ENCODE measurements at places on chromosomes 1 and 21.

DNA sequence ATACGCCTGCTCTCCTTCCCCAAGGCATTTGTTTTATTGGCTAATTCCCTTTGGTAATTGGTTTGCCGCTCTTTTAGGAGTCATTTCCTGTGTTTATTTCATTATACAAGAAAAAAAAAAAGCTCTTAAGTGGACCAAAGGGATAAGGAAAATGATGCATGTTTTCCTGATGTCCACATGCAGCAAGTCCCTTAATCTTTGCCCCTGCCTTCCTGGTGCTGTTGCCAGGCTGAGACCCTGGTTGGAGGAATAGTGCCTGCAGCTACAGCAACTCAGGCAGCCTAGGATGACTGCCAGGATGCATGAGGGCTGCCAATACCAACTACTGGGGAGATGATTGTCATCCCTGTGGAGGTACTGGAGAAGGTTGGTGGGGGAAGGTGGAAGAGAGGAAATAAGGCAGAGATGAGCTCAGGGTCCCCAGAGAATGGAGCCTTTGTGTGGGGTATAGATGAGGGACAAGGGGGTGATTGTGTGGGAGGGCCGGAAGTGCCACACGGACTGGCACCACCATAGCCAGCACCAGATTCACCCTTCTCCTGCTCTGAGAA is 6.1 kb upstream of the GATAD2B start:
- peak; percentile 39 for DNase-seq

- DNase-seq = no peak
Measured at GRCh38 chr1:39525366-39526165, 34.1 kb downstream of the BMP8A start.

- no peak for DNase-seq
Measured at GRCh38 chr1:32082022-32082421, 9.3 kb downstream of the TMEM39B start.

- peak; percentile 54 for DNase-seq
Measured at GRCh38 chr1:108590441-108590840, 30.5 kb downstream of the EEIG2 start.

GRCh38 chr1:118504867-118505266 is 319.8 kb upstream of the SPAG17 start:
- DNase-seq = no peak

DNA sequence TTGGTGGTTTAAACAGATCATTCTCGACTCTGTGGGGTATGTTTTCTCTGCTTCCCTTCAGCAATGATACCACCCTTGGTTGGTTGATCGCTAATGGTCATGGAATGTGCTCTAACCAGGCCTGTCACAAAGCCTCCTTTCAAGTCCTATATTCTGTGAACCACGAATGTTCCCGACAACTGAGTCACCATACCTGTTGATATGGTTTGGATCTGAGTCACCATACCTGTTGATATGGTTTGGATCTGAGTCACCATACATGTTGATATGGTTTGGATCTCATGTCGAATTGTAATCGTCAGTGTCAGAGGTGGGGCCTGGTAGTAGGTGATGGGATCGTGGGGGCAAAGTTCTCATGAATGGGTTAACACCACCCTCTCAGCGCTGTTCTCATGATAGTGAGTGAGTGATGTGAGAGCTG is 10.2 kb upstream of the CAMK2N1 start:
- DNase-seq = peak; percentile 72

- DNase-seq = peak; percentile 92
Measured at GRCh38 chr21:27219068-27219467, 252.2 kb upstream of the ADAMTS5 start.

DNA sequence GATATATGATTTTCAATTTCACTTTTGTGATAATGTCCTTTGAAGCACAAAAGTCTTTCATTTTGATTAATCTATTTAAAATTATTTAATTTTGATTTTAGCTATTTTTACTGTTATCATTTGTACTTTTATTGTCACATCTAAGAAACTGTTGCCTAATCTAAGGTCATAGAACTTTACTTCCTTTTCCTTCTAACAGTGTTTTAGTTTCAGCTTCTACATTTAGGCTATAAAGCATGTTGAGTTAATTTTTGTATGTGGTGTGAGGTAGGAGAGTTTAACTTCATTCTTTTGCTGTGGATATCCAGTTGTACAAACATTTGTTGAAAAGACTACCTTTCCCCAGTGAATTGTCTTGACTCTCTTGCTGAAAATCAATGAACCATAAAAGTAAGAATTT is 204.5 kb downstream of the TM2D1 start:
- no peak for DNase-seq

DNA sequence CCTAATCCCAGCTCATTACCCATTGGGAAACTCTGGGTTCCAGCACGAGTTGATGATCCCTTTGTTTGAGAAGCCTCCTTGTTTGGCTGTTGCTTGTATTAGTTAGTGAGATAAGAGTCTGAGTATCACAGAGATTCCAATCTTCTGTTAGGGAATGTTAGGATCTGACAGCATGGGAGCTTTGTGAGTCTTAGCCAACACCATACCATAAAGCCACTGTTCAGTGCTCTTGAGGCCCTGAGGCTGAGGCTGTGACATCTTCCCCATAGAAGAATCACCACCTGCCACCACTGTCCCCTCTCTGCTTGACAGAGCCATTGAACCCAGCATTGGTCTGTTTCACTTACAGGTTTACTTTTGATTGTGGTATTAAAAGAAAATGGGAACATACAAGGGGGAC is 29.3 kb upstream of the NFASC start:
- no peak for DNase-seq

- DNase-seq = no peak
Measured at GRCh38 chr1:231340328-231341013, 2.4 kb downstream of the SPRTN start.

DNA sequence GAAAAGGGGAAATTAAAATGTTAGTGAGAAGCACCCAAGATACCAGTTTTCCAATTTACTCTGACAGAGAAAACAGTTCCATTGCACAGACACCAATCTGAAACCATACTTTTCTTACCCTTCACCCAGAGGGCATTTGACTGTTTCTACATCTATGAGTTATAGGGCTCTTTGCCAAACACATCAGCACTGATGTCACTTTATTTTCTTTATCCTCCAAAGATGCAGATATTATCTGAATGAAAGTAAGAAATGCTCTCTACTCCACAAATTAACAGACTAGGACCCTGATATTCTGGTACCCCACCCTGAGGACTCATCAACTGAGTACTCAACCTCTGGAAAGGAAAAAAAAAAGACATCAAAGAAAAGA is 24.2 kb upstream of the PEX19 start:
- peak; percentile 91 for DNase-seq

- no peak for DNase-seq
Measured at GRCh38 chr21:31560479-31560878, 99.0 kb upstream of the SOD1 start.

GRCh38 chr1:20634594-20635084 is 1.4 kb downstream of the PINK1 start:
- peak; percentile 73 for DNase-seq

- DNase-seq = no peak
Measured at GRCh38 chr1:223343692-223344091, 20.3 kb downstream of the SUSD4 start.

DNA sequence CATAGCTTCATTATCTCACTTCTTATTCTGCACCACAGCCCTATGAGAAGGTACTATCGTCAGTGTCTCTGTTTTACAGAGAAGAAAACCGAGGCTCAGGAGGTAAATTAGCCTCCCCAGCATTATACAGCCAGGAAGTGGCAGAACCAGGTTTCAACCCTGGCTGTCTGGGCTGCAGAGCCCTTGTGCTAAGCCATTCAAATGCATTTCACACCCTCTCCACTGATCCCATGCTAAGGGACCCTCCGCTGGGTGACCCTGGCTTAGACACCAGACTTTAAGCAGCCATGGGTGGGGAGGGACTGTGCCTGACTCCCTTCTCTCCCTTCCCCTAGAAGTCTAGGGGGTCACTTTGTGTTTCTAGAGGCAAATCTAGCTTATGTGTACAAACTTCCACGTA is 87.5 kb downstream of the RRAGC start:
- DNase-seq = no peak

GRCh38 chr1:61064673-61065072 is 17.7 kb upstream of the NFIA start:
- DNase-seq = no peak

DNA sequence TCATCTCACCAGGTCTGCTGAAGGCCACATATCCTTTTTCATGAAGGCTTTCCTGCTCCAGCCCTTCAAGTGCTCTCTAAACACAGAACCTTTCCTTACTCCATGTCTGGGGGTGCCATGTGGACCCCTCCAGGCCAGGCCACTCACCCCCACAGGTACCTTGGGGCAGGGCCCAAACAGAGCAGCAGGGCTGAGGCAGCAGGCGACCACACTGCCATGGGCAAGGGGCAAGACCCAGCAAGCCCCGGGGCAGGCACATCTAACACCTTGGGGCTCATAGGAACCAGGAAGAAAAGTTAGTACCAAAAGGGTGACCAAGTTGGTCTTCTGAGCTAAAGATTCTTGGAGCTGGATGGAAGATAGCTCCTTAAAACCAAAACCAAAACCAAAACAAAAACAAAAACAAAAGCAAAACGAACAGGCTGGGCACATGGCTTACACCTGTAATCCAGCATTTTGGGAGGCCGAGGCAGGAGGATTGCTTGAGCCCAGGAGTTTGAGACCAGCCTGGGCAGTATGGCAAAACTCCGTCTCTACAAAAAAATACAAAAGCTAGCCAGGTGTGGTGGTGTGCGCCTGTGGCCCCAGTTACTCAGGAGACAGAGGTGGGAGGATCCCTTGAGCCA is 63.7 kb downstream of the MRPL37 start:
- DNase-seq = no peak

DNA sequence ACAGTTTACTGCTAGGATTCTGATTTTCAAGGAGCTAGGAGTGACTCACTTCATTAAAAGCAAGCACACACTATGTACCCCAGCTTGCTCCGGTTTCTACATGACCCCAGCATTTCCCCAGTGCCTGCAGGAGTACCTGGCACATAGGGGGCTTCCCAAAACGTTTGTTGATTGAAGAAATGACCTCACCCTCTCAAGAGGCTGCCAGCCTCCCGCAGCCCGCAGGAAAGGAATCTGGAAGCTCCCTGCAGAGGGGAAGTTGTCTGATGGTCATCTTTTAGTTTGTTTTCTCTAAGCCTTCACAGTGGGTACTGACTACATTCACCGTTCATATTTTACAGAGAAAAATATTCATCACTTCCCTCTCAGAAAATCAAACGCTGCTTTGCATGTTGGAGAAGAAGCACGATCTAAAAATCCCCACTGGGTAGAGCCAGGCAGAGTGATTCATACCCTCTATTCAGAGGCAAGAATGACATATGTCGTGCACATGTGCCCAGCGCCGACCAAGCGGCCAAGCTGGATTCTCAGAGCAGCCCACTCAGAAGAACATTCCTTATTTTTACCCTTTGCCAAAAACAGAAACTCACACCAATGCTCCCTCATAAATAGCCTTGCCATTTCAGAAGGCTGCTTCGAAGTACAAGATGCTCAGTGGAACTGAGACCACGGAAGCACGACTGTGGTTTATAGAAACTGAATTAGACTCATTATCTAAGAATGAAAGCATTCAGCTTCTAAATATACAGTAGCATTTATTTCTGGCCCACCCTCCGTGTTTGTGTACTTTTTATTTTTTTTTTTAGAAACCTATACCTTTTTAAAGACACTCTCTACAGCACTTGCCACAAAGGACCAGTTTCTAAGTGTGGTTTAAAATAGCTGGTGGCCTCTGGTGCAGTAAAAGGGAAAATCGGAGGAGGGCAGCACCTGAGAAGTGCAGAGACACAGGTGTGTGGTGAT is 143.2 kb downstream of the MIS18A start:
- DNase-seq = peak; percentile 72

DNA sequence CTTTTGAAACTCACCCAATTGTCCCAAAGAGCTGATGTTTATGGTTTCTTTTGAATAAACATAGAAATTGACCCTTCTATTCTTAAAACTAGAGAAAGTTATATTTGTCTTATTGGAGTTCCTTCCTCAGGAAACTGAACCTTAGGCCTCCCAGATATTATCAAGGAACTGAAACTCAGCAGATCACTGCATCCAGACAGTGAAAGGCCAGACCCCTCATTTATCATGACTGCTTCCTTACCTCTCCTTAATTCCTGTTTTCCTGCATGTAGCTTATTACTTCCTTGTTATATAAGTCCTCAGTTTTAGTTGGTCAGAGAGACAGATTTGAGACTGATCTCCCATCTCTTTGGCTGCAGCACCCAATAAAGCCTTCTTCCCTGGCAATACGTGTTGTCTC is 27.5 kb downstream of the SLC22A15 start:
- DNase-seq = no peak

DNA sequence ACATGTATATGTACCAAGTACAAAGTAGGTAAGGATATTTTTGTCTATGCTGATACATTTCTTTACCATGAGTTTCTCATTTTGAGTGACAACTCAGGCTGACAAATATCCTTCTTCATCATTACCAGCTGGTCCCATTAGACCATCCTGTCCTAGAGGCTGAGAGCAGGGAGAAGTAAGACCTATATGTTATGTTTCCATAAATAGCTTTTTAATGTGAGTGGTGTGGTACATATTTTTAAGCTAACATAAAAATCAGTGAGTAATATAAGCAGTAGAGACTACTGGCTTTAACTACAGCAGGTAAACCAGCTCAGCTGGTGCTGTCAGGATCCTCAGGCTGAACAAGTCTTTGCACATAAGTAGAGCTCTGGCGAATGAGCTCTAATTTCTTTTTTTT is 62.4 kb downstream of the CLEC20A start:
- DNase-seq = no peak

DNA sequence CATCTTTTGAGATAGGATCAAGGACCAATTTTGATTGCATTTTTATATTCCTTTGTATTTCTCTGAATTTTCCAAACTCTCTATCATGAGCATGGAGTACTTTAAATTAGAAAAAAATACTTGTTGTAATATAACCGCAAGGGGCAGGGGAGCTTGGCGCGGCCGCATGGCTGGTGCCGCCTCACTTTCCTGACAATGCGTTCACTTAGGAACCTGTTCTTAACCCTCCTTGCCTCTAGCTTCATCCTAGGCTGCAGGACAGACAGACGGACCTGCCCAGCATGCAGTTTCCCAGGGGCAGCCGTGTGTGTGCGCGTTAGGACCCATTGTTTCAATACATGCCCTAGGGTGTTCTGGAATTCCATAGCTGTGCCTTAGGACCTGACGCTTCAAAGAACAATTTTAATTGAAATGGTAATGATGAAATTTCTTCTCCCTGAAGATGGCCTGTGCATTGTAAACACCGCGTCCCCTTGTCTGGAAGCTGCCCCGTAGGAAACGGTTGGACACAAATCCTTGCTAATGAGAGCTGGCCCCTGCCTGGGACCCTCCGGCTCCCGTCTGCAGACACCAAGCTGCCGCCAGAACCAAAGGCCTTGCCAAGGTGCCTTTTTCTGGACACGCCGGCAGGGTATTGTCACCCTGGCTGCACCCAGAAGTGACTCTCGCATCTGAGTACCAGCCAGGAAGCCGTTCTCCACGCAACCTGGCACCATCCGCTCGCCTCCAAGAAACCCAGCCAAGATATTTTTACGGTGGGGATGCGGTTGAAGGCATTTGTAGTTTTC is 466.4 kb downstream of the NPHP4 start:
- no peak for DNase-seq
